ENCODE measurements at places on chromosomes 6 and 20. TPM values are rescaled to one million over a fixed set of nuclear protein-coding genes. Genes with fewer than 3 reads are reported as not detected.

Gene IRAK1BP1
- total RNA-seq, result 1.8 TPM

DNA sequence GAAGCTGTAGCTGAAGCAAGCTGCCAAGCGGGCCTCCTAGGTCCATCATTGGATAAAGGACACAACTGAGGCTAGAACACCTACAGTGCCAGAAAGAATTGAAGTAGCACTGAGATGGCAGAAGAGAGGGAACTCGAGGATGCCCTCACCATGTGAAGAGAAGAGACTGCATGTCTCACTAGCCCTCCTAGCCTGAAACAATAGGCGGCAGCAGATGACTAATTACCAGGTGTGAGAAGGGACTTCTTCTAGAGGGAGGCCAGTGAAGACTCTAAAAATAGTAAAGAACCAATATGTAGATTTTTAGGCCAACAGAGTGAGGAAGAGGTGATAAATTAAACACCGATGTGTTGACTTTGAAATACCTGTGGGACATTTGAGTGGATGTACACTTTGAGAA, 50.3 kb downstream of the LGSN start:
- no peak for DNase-seq

DNA sequence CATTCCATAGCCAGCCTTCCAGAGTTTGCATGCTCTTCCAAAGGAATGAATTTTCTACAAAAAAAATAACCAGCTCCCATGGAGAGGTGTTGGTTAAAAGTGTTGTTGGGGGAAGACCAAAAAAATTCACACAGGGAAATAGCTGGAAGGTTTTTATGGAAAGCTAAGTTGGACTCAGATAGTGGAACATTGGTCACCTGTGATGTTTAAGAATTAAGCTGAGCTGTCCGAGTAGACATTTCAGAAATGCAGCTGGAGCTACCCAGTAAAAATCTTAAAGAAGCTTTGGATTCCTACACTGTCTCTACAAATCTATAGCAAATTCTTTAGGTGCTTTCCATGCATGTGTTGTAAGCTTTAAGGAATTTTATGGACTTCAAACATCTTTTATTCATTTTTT, 155.5 kb downstream of the THBS2 start:
- DNase-seq, result no peak

DNA sequence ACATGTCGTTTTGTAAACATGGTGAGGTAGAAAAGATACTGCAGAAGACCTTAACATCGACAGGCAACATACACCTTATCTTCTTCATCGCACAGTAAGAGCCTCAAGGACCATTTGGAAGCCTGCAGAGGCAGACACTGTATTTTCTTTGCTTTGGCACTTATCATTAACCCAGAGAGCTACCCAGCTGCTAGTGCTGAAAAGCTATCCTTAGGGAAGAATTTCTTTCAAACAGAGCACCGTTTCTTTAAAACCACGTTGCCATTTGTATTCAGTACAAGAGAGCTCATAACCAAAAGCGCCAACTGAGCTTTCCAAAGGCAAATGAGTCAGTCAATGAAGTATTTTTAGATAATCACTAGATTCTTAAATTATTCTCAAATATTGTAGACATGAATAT, 306.6 kb downstream of the EPM2A start:
- no peak for DNase-seq
